ENCODE measurements at places on chromosomes 1 and 21.

DNA sequence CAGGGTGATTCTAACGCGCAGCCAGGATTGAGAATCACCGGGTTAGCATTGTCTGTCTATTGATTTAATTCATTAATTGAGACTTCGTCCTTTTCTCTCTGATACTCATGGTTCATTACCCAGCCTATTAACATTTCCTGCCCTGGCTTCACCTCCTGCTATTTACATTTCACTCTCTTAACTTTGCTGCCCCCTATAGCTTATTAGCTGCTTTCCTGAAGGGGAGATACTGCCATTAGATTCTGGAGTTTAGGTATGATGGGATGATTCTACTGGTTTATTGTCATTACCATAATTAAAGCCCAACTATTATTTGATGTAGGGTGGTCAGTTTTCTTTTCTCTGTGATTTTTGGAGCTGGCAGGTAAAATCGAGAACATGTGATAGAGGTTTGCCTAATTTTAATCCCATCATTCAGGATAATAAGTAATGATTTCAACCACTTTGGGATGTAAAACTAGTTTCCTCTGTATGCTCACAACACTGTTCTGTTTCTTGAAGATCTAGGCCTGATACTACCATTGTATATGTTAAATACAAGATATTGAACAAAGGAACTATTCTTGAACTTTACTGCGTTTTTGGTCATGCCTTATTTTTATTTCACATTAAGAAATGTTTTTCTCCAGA is 6.4 kb downstream of the PPP2R5A start:
- DNase-seq: peak; percentile 10

DNA sequence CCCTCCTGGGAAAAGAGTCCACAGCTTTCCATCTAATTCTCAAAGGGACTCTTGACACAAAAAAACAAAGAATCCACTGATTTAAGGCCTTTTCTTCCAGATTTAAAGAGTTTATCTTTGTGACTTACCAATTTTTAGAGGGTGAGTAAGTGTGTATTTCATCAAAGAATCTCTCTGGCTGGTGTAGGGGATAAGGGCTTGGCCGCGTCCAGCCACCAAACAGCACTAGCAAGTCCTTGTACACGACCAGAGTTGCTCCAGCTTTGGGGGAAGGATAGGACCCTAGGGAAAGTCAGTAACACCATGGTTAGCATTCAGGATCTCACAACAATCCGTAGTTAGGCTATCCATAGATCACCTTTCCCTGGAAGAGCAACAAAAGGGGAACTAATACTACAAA is 19.5 kb upstream of the CPLANE2 start:
- no peak for DNase-seq

GRCh38 chr1:206933333-206933945 is 11.7 kb upstream of the FCMR start:
- DNase-seq: no peak

DNA sequence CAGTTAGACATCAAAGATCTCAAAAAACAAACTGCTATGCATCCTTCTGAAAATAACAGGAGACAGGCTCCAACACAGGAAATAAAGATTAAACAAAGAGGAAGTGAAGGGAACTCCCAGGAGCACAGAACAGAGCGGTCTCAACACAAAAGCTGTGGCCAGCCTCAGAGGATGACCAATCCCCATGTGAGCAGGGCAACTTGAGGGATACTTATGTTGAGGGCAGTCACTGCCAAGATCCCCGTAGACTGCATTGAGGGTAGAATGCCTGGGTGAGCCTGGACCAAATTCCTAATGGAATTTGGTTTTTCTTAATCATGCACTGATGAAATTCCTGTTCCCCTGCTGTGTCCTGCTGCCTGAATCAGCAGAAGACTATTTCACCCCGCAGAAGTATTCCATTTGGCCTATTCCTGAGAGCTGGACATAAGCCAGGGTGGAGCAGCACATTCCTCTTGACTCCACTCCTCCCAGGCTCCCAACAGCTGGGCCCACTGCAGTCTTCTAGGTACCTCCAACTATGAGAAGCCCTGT is 49.0 kb downstream of the JAK1 start:
- DNase-seq: no peak

GRCh38 chr1:229230893-229231753 is 39.8 kb upstream of the RAB4A start:
- no peak for DNase-seq

- no peak for DNase-seq
Measured at GRCh38 chr1:232667778-232668165, 37.8 kb upstream of the SIPA1L2 start.

DNA sequence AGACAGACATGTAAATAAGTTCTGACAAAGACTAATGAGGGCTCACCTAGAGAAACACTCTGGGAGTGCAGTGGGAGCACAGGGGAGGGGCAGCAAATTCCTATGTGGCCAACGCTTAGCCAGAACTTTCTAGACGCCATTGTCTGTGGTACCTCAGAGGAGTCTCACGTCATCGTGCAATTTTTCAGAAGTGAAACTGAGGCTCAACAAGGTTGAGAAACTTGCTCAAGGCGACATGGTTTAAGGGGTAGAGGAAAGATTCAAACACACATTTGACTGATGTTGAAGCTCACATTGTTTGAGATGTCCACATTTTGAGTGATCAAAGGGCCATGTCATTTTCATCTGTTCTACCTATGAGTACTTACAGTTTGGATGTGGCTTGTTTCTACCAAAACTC is 152.6 kb upstream of the LMO4 start:
- DNase-seq: no peak

DNA sequence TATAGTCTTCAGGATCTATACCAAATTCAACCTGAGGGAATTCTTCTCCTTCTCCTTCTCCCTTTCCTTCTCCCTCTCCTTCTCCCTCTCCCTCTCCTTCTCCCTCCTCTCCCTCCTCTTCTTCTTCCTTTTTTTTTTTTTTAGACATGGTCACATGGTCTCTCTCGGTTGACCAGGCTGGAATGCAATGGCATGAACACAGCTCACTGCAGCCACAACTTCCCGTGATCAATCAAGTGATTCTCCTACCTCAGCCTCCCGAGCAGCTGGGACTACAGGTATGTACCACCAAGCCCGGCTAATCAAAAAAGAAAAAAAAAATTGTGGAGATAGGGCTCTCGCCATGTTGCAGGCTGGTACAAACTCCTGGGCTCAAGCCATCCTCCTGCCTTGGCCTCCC is 51.5 kb downstream of the DNAI4 start:
- no peak for DNase-seq

- DNase-seq: no peak
Measured at GRCh38 chr1:109272021-109272799, 10.7 kb downstream of the PSRC1 start.

DNA sequence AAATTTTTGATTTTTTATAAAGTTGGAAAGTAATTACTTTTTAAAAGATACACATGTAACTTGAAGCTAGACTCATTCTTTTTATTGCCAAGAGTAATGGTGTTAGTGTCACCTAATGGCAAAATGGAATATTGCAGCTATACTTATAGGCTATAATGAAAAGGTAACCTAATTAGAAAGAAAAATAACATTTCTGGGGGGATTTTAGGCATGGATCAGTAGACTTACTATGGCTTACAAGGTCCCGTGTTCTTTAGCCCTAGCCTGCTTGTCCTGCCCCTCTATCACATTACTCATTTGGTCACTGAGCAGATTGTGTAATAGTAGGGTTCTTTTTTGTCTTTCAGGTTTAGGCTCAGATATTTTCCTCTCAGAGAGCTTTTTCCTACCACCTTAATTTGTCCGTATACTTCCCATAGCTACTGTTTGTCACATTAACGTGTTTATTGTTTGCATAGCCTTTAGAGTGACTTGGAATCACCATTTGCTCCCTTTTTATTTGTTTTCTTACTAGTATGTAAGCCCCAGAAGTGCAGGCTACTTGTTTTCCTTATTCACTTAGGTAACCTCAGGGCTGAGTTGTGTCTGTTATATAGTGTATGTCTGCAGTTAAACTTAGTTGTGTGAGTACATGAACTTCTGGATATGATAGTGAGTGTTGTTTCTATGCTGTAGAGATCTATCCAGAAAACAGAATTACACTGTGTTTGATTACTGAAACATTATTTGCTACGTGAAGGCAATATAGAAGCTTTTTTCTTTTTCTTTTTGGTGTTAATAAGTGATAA is 58.7 kb downstream of the RABGAP1L start:
- DNase-seq: peak; percentile 8

DNA sequence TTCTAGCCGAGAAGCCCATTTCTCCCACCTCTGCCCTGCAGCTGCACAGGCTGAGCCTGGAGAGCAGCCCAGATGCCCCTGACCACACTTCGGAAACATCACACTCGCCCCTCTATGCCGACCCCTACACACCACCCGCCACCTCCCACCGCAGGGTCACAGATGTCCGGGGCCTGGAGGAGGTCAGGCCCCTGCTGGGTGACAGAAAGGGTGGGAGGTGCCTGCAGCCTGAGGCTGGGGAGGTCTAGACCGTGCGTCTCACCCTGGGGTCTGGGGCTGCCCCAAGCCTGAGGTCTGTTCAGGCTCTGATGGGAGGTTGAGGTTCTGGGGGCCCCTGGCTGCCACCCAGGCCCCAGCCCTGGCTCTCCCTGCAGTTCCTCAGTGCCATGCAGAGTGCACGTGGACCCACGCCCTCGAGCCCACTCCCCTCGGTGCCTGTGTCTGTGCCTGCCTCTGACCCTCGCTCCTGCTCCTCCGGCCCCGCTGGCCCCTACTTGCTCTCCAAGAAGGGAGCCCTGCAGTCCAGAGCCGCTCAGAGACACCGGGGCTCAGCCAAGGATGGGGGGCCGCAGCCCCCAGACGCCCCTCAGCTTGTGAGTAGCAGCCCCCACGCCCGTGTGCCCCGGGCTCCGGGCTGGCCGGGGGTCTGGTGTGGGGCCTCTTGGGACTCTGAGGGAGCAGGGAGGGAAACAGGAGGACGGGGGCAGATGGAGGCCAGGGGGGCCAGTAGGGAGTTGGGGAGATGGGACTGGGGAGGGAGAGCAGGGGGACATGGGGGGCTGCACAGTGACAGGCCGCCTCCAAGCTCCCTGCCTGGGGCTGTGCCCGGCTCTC is 7.4 kb downstream of the PLEKHN1 start:
- DNase-seq: no peak

DNA sequence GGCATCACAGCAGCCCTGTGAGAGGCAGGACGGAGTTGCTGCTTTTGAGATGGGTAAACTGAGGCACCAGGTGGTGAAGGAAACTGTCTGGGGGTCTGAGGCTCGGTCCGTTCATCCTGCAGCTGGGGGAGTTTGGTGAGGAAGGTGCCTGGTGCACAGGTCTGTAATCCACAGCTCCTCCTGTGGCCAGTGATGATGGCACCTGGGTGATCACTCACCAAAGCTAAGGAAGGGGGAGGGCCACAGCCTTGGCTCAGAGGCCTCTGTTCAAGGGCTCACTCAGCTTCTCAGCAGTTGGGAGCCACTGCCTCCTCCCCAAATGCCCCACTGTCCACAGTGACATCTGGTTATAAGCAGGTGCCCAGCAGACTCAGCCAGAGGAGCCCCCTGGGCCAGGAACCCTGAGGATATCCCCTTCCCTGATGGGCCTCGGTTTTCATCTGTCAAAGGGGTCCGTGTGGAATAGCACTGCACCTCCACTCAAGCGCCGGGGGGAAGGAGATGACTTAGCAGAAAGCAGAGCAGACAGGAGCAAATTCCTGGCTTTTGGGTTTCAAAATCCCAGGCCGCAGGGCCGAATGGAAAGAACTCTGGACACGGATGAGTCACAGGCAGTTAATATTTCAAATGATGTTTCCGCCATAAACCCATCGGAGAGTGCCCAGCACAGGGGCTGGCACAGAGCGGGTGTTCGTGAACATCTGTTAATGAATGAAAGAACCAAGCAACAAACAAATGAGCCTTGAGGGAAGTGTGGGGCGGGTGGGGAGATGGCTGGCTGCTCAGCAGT is 82.8 kb downstream of the DMRTB1 start:
- DNase-seq: no peak

DNA sequence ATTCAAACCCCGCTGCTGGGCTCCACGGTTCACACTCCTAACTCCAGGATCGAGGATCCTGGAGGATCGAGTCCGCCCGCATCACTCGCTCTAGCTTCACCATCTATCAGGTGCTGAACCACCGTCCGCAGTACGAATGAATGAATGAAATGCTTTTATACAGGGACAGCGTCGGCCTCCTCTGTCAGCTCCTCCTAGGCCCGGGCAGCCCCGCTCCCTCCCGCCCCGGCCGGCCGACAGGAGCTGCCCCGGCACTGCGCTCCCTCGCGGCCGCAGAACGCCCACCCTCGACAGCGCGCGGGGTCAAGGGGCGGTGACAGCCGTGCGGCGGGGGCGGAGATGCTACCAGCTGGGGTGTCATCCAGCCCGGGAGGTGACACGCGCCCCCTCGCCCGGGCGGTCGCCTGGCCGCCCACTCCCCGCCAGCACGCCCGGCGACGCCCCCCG is 520 bp downstream of the ZBTB17 start:
- no peak for DNase-seq

GRCh38 chr1:228044961-228045360 is 37.5 kb upstream of the ARF1 start:
- no peak for DNase-seq

- no peak for DNase-seq
Measured at GRCh38 chr1:161473348-161473747, 31.9 kb upstream of the FCGR2A start.

- DNase-seq: peak; percentile 57
Measured at GRCh38 chr1:76868154-76868882, 1.0 kb downstream of the ST6GALNAC5 start.

- DNase-seq: no peak
Measured at GRCh38 chr1:227890451-227891222, 57.1 kb downstream of the WNT9A start.

- DNase-seq: no peak
Measured at GRCh38 chr1:156655904-156656516, 14.1 kb downstream of the BCAN start.

GRCh38 chr1:162193815-162194214 is 124.3 kb downstream of the NOS1AP start:
- no peak for DNase-seq

- DNase-seq: no peak
Measured at GRCh38 chr1:77281491-77282186, at the start of gene AK5. Gene AK5 (plus strand): TSS chr1:77282019. CDS start chr1:77282314, 295 bp downstream.

- no peak for DNase-seq
Measured at GRCh38 chr1:209428241-209428921, 155.1 kb upstream of the CAMK1G start.

DNA sequence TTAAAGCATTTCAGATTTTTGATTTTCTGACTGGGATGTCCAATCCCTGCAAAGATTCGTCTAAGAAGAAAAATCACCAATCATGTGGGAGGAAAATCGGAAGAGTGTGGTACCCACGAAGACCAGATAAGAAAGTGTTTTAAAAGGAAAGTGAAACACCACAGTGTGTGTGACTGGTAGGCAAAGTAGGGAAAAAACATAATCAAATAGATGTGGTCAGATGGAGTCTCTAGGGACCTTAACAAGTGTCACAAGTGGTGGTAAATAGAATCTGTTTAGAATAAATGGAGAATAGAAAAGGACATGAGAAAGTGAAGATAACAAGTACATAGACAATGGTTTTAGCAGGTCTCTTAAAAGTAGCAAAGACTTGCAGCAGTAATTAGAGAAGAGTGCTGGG is 154.6 kb downstream of the SLC30A10 start:
- DNase-seq: no peak
